ENCODE measurements at places on chromosomes 1 and 21. TPM values are rescaled to one million over a fixed set of nuclear protein-coding genes. Genes with fewer than 3 reads are reported as not detected.

LAPTM5 gene
- polyA plus RNA-seq = 10.0 TPM

TAL1 gene
- polyA plus RNA-seq = 0.82 TPM

CAPN8 gene
- 1.5 TPM for polyA plus RNA-seq

PRAMEF8 gene
- not detected for polyA plus RNA-seq

PPM1J gene
- polyA plus RNA-seq = 3.5 TPM

OPN3 gene
- polyA plus RNA-seq = 13.2 TPM

CELA2A gene
- polyA plus RNA-seq = not detected

ANGPTL1 gene
- 3.3 TPM for polyA plus RNA-seq

GNG12 gene
- polyA plus RNA-seq = 21.8 TPM

SPRR2E gene
- polyA plus RNA-seq = 1,684 TPM

PLA2G2D gene
- not detected for polyA plus RNA-seq

GJB3 gene
- polyA plus RNA-seq = 55.6 TPM

CYP4Z1 gene
- 0.73 TPM for polyA plus RNA-seq

ADORA1 gene
- polyA plus RNA-seq = 0.22 TPM

NCDN gene
- 8.3 TPM for polyA plus RNA-seq

SUSD4 gene
- polyA plus RNA-seq = 39.5 TPM

GBP2 gene
- 43.8 TPM for polyA plus RNA-seq

LHX8 gene
- polyA plus RNA-seq = 0.28 TPM

BMP8B gene
- polyA plus RNA-seq = 0.12 TPM

CASQ2 gene
- 2.2 TPM for polyA plus RNA-seq

CD48 gene
- polyA plus RNA-seq = 3.3 TPM

KRTAP7-1 gene
- polyA plus RNA-seq = not detected

KLF17 gene
- 0.14 TPM for polyA plus RNA-seq

CHI3L1 gene
- polyA plus RNA-seq = 3.3 TPM

FHAD1 gene
- polyA plus RNA-seq = 0.16 TPM

PYGO2 gene
- 15.8 TPM for polyA plus RNA-seq

GCSAML gene
- 0.06 TPM for polyA plus RNA-seq

TBCE gene
- 25.9 TPM for polyA plus RNA-seq

ADGRB2 gene
- 0.51 TPM for polyA plus RNA-seq

NCAM2 gene
- 0.08 TPM for polyA plus RNA-seq

FCGR2B gene
- polyA plus RNA-seq = 1.6 TPM

SLC35F3 gene
- 0.24 TPM for polyA plus RNA-seq

PYHIN1 gene
- 0.28 TPM for polyA plus RNA-seq

ATAD3C gene
- polyA plus RNA-seq = 2.1 TPM

AUNIP gene
- polyA plus RNA-seq = 2.0 TPM

BARHL2 gene
- not detected for polyA plus RNA-seq

AMPD1 gene
- polyA plus RNA-seq = 0.11 TPM

ZNF281 gene
- 1.3 TPM for polyA plus RNA-seq

RNU1-1 gene
- not detected for polyA plus RNA-seq

PGBD5 gene
- 0.67 TPM for polyA plus RNA-seq

SYNC gene
- polyA plus RNA-seq = 2.8 TPM

ZC3H12A gene
- polyA plus RNA-seq = 17.6 TPM
